ENCODE measurements at places on chromosomes 6 and 20.

DNA sequence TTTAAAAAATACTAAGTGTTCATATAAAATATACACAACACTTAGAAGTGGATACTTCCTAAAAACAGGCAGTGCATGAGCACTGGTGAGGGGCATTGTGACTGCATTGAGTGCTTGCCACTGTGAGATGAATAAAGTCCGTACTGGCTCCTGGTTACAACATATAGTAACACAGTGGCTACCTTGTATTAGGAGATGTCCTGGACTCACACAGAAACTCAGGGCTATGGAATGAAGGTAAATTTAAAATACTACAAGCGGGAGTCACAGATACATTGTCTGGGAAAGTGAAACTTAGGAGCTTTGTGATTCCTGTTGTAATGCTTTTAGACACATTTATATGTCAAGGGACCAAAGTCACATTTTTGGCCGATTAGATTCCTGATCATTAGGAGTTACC, 36.5 kb upstream of the HLA-G start:
- no peak for DNase-seq

DNA sequence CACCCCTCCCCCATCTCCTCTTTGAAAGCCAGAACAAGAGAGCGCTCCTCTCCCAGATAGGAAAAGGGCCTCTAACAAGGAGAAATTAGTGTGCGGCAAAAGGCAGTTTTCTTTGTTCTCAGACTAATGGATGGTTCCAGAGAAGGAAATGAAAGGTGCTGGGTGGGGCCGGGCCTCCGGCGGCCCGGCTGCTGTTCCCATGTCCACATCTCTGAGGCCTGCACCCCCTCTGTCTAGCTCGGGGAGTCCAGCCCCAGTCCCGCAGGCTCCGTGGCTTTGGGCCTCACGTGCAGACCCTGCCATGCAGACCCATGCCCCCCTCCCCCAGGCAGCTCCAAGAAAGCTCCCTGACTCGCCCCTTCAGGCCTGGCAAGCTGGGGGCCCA, 35.8 kb upstream of the MRGBP start:
- no peak for DNase-seq

- no peak for DNase-seq
Measured at GRCh38 chr6:25224242-25224641, 54.9 kb upstream of the CARMIL1 start.

DNA sequence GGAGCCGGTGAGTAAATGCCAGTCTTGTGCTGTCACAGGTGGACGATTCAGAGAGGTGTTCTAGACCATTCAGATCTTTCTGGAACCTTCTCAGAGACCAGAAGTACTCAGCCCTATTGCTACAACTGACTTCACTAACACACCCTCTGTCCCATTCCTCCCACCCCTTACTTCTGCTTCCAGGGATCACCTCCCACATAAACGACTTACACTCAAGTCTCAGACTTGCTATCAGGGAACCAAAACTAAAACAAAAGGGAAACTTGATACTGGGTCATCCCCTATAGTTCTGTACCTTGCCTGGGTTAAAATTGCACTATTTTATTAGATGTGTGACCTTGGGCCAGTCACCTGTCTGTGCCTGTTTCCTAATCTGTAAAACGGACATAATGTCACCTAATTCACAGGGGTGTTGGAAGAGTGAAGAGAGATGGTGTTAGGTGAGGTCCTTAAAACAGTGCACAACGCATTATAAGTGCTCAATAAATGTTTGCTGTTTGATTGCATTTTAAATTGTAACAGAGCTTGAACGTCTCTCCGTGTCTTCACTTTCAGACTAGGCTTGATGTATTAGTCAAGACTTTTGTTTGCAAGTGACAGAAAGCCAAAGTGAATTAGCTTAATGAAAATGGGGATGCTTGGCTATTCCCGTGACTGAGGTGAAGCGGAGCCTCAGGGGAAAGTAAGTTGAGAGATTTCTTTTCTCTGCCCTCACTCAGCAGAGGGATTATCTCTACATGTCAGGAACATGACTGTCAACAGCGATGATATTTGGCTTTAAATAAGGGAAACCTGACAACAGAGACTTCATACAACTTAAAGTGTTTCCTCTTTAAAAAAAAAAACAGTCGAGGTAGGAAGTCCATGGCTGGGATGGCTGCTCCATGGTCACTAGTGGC, 3.0 kb upstream of the SRXN1 start:
- no peak for DNase-seq

DNA sequence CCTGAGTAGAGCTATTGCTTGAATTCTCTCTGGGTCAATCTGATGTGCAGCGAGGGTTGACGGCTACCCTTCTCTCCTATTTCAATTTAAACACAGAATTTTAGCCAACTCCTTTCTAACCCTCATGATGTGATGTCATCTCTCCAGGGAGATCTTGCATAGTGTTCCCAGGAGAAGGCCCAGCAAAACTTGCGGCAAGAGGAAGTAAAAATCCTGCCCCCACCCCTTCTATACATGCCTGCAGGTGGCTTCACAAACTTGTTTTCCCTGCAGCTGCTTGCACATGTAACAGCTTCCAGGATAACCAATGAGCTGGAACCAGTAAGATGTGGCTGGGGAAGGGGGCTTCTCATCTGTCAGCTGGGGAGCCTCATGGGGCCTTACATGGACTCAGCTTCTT, 169.3 kb upstream of the CDH4 start:
- no peak for DNase-seq

GRCh38 chr20:43376831-43377230, 80.9 kb upstream of the SRSF6 start:
- no peak for DNase-seq

GRCh38 chr6:96059586-96059985, 43.8 kb downstream of the FUT9 start:
- no peak for DNase-seq

GRCh38 chr6:20724443-20725190, 190.4 kb downstream of the CDKAL1 start:
- no peak for DNase-seq

- peak; percentile 36 for DNase-seq
Measured at GRCh38 chr20:41617059-41617901, 897 bp downstream of the CHD6 start.

DNA sequence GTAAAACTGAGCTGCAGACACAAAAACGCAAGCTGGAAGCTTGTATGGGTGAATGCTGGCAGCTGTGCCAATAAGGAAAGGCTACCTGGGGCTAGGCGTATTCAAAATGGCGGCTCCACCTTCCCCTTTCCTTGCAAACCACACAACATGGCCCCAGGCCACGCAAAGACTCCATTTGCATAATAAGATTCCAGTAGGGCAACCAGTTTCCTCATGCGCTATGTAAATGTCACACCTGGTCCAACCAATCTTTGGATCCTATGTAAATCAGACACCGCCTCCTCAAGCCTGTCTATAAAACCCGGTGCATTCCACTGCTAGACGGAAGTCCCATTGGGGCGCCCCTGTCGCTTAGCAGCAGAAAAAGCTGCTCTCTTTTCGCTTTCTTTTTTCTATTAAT, 505.9 kb upstream of the BTBD3 start:
- no peak for DNase-seq

DNA sequence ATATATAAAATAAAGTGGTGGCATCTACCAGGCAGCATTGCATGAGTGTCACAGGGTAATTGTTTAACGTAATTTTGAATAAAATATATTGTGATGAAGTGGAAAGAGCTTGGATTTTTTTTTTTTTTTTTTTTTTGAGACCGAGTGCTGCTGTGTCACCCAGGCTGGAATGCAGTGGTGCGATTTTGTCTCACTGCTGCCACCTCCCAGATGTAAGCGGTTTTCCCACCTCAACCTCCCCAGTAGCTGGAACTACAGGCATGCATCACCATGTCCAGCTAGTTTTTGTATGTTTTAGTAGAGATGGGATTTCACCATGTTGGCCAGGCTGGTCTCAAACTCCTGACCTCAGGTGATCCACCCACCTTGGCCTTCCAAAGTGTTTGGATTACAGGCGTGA, 81.1 kb upstream of the SMIM8 start:
- no peak for DNase-seq

DNA sequence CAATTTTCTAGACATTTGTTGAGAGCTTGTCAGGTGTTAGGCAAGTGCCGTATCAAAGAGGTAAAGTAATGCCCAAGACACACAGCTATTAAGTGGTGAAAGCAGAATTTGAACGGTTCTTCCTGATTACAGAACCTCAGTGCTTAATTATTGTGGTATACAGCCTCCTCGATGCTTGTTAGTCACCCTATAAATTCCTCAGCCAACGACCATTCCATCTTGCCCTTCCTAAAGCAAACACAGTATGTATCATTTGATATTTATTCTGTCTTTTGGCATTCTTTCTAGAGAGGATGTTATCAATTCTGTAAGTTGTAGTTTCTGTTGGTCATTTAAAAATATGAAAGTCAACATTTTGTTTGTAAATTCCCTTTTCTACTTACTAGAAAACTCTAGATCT, 297.8 kb upstream of the BMP2 start:
- no peak for DNase-seq

Data from NCI-H1105 (cell line).